ENCODE measurements at places on chromosomes 16 and 17.

GRCh38 chr17:15385305-15385704, 43.9 kb upstream of the TEKT3 start:
- DNase-seq = no peak

- no peak for DNase-seq
These were observed 27.7 kb downstream of the SRL start for GRCh38 chr16:4214215-4214621.

GRCh38 chr17:44792276-44792675, 33.5 kb downstream of the ADAM11 start:
- DNase-seq = no peak

DNA sequence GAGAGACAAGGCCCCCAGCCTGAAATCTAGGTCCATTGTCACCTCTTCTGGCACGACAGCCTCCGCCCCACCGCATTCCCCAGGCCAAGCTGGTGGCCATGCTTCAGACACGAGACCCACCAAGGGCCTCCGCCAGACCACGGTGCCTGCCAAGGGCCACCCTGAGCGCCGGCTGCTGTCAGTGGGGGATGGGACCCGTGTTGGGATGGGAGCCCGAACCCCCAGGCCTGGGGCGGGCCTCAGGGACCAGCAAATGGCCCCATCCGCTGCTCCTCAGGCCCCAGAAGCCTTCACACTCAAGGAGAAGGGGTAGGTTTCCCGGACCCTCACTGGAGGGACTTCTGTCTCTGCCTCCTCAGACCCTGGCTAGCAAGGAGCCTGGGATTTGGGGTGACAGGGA, 1.0 kb downstream of the TEDC2 start:
- no peak for DNase-seq

GRCh38 chr17:64217249-64217691, 45.8 kb downstream of the TEX2 start:
- no peak for DNase-seq

- DNase-seq = no peak
These were observed 35.3 kb upstream of the RAI1 start for GRCh38 chr17:17645961-17646360.

GRCh38 chr17:69373069-69373468, 41.4 kb upstream of the MAP2K6 start:
- no peak for DNase-seq

DNA sequence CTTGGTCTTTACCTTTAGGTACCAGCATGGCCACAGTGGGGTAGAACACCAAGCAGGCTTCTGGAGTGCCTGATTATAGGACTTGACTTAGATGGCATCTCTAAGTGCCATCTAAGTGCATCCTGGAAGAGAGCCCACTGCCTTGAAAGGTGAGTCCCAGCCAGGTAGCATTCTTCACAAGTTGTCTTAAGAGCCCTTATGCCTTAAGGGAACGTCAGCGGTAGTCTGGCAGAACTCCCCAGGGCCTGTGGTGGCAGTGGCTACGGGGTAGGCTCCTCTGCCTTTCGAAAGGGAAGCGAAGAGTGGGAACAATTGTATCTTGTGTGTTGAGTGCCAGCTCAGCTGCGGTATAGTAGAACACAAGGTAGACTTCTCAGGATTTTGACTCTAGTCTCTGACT, 549.0 kb downstream of the HS3ST4 start:
- no peak for DNase-seq

- no peak for DNase-seq
These were observed 322.0 kb upstream of the SALL1 start for GRCh38 chr16:51473091-51473490.

DNA sequence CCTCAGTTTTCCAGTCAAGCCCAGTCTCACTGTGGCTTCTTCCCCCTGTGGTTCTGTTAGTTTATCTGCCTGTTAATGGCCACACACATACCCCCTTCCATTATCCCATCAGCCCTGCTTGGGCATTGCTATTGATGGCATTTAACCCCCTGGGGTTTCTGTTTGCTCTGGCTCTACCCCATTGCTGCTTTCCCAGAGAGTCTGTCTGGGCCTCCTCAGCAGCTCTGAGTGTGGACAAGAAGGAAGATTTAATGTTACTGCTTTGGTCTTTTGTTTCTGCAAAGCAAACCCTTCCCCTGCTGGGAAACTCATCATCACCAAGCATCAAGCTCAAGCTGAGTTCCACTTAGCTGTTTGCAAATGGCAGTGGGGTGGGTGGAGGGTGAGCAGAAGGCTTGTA, 162.7 kb downstream of the CCT6B start:
- no peak for DNase-seq

GRCh38 chr17:63798572-63799106, 24.7 kb downstream of the DDX42 start:
- no peak for DNase-seq

DNA sequence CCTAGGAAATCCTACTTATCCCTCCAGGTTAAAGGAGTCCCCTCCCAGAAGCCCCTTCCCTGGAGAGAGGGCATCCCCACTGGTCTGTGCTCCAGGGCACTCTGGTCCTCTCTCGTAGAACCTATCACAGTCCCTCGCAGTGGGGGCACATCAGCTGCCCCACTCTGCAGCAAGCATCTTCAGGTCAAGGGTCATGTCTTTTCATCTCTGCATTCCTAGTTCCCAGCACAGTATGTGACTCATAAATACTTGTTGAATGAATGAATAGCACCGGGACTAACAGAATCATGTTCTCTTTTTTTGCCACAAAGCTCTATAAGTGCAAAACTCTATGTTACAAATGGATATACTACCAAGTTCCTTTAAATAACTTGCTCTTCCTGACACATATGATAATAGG, 36.0 kb downstream of the RNF157 start:
- DNase-seq = no peak
